ENCODE measurements at places on chromosomes 1 and 21.

DNA sequence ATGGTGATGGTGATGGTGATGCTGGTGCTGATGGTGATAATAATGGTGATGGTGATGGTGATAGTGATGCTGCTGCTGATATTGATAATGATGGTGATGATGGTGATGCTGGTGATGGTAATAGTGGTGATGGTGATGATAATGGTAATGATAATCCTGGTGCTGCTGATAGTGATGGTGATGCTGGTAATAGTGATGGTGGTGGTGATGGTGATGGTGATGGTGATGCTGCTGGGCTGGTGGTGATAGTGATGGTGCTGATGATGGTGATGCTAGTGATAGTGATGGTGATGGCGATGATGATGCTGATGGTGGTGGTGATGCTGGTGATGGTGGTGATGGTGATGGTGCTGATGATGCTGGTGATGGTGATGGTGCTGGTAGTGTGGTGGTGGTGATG, 58.4 kb upstream of the IGSF21 start:
- DNase-seq: no peak

GRCh38 chr1:156858555-156858956, 361 bp downstream of the INSRR start:
- DNase-seq: no peak

GRCh38 chr21:15204140-15204969, 139.6 kb upstream of the NRIP1 start:
- DNase-seq: no peak

GRCh38 chr1:243733670-243734307, 116.3 kb downstream of the AKT3 start:
- no peak for DNase-seq

- no peak for DNase-seq
These were observed 1.6 kb downstream of the MFAP2 start for GRCh38 chr1:16978567-16979474.

DNA sequence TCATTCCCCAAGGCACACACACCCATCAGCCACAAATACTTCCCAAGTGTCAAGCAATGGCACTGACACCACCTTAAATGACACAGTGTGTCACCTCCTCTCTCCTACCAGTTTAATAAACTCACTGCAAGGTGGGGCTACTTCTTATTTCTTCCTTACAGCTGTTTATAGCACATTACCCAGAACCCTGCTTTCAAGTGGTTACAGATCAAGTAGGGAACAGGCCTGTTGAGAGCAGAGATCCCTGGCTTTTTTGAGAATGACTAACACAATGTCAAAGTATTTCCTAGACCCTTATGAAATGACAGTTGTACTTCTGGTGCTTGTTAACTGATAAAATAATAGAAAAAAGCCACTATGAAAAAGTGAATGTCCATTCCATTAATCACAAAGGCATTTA, 19.8 kb downstream of the ZBTB17 start:
- DNase-seq: no peak

- no peak for DNase-seq
These were observed 50.8 kb downstream of the GPR137B start for GRCh38 chr1:236193184-236193583.

- DNase-seq: no peak
These were observed 95.5 kb upstream of the TARDBP start for GRCh38 chr1:10916991-10917390.

DNA sequence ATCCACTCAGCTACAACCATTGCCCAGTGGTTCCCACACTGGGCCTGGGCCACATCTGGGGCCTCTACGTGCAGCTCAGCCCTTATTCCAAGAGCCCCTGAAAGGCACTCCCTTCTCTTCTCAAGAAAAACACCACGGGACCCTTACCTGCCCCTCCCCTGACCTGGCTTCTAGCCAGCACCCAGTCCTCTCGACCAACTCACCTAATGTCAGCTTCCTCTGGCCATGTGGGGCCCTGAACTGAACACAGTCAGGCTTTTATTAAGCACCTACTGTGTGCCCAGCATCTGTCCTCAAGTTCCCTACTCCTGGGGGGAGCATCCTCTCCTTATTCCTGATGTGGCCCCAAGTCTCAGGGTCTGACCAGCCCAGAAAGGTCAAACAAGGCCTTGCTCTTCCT, 208.4 kb downstream of the MATN1 start:
- DNase-seq: no peak

DNA sequence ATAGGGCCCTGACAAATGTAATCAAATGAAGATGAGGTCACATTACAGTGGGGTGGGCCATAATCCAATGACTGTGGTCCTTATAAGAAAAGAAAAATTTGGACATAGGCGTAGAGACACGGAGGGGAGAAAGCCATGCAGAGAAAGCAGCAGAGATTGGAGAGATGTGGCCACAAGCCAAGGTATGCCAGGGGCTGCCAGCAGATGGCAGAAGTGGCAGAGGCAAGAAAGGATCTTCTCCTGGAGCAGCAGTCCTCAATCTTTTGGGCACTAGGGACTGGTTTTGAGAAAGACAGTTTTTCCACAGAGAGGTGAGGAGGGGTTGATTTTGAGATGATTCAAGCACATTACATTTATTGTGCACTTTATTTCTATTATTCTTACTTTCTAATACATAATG, 355.1 kb downstream of the NPHP4 start:
- no peak for DNase-seq

- no peak for DNase-seq
These were observed 44.1 kb upstream of the TSPAN2 start for GRCh38 chr1:115133440-115133839.

- DNase-seq: no peak
These were observed 25.1 kb upstream of the ARHGEF16 start for GRCh38 chr1:3429320-3429719.

DNA sequence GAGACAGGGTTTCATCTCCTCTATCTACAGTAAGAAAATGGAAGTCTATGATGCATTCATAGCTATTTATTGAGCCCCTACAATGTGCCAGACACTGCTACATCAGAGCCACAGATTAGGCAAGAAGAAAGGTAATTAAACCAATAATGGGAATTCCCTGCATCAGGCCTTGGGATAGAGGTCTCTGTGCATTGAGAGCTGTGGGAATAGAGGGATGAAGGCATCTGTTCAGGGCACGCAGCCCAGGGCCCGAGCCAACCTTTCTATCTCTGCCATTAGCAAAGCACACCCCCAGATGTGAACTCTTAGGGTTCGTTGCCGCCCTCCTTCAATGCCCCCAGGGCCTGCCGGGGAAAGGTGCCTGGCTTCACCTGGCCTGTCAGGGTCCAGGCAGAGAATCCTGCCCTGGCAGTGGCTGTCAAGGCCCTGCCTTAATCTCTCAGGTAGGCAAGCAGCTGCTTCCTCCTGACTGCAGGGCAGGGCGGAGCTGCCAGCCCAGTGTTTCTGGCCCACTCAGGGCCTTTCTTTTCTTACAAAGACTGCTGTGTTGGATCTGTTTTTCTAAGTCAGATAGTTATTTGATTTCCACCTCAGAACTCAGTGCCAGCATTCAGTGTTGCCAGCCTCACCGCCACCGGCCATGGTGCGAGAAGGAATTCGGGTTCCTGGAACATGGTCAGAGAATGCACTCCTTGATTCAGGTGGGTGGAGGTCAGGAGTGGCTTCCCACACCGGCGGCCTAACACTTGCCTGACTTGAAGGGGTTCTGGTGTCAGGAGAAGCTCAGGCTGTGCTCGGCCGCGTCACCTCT, 76.1 kb downstream of the PGM1 start:
- no peak for DNase-seq

DNA sequence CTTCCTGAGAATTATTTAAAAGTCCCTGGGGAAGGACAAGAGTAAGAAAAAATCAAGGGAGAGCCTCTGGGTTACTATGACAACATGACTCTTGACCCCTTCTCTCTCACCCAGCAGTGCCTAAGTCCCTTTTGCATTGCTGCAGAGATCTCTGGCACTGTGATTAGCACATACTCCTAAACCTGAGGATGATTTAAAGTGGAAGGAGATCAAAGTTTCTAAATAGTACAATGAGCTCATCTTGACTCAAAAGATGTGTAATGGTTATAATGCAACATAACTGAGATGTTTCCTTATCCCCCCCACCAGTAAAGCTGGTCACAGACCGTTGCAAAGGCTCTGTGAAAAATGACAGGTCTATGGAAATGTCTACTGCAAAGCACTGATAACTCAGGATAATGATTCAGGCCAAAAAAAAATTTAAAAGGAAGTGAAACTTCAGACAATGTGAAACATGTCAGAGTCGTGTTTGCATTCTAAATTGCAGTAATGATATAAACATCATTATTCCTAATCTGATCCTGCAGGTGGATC, 519.2 kb downstream of the KIF26B start:
- no peak for DNase-seq

DNA sequence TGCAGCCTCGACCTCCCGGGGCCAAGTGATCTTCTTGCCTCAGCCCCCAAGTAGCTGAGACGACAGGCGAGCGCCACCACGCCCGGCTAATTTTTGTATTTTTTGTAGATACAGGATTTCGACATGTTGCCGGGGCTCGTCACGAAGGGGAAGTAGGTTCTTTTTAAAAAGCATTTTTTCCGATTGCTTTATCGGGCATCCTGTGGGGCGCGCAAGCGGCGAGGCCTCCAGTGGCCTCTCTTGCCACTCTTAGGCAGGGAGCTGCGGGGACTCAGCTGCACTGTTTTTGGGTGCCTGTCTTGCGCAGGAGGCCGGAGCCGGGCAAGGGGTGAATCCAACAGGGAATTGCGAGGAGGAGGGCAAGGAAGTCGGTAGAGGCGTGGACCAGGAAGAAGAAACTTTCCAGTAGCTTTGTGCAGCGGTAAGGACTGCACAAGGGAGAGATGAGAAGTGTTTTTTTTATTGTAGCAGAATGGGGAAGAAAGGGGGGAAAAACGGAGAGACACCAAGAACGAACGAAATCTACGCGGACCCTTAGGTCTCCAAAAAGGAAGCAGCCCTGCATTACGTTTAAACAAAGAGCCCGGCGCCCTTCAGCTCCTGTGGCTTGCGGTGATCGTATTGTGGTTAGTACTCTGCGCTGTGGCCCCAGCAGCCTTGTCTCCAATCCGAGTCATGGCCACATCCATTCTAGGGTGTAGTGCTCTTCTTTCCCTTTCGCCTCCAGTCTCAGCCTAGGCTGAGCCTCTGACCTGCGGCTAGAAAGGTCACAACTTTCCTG, 164.8 kb downstream of the PPIAL4G start:
- peak; percentile 54 for DNase-seq

DNA sequence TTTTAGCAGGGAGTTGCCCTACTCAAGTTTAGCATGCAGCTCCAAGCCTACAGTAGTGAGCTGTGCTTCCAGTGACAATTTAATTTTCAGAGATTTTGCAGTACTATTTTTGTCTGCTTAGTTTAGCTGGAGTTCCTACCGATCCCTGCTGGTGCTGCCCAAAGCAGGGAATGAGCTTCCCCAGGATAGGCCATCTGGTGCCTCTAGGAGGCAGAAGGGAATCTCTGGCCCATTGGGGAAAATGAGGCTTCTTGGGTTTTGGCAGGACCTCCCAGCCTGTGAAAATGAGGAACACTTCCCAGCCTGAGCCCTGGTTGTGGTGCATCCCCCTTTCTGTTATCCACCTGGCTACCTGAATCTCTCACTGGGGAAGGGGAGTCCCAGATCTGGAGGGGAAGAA, 149.2 kb downstream of the RASAL2 start:
- DNase-seq: no peak

- no peak for DNase-seq
These were observed 23.3 kb upstream of the ARTN start for GRCh38 chr1:43910343-43910742.

GRCh38 chr21:32690085-32690484, 37.7 kb downstream of the SYNJ1 start:
- no peak for DNase-seq

- no peak for DNase-seq
These were observed 43.8 kb upstream of the KCTD3 start for GRCh38 chr1:215523128-215523861.

DNA sequence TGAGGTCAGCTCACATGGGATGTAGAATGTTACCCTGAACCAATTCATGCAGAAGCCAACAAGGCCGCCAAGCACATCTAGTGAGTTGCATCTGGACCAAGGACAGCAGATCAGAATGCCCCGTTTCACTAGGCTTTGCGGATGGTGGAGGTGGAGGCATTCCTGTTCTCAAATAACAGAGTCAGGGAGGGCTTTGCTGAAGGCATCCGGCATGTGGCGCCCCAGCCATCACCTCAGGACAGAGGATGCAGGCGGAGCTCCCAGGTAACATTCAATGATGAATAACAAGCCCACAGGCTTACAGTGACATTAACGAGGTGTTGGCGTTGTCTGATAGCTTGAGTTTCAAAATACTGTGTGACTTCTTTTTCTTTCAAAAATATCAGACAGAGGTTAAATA, 476.2 kb downstream of the CAMTA1 start:
- DNase-seq: no peak

- DNase-seq: no peak
These were observed 510.0 kb downstream of the USP25 start for GRCh38 chr21:16239659-16240265.

- DNase-seq: no peak
These were observed 258.4 kb downstream of the HLX start for GRCh38 chr1:221137666-221138065.

- no peak for DNase-seq
These were observed 198.8 kb upstream of the C8B start for GRCh38 chr1:57164584-57164983.

DNA sequence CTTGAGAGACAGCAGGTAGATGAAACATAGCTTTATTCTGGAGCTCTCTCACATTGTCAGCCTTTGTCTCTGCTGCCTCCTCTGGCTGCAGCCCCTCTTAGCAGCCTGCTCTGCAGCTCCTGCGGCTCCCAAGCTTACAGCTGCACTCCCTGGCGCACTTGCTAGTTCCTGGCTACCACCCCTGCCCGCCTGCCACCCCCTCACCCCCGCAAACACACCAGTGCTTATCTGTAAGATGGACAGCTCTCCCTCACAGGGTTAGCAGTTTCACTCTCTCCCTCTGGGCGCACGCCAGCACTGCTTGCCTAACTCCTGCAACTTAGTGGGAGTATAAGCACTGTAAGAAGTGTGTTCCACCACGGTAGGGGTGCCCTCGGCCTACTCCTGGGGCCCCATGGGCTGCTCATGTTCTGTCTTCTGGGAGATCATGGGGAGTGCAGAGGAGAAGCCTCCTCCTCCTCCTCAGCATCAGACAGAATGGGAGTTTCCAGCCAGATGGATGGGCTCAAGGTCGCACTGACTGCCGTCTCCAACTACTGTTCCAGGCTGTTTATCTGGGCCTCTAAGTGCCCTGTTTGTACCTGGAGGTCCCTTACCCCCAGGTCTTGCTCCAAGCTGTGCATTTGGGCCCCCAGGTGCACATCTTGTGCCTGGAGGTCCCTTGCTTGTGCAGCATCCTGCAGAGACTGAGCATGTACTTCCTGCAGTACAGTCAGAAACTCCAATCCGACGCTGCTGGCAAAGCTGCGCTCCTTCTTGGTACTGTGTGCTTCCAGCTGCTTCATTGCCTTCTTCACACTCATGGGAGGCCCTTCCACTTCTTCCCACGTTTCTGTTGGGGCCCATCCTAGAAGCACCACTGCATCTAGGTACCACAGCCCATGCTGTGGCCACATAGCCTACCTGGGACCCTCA, 1388.1 kb downstream of the AMY1C start:
- DNase-seq: no peak

Measured in stimulated activated CD4-positive, alpha-beta T cell treated with anti-CD3 and anti-CD28 coated beads, Interleukin-4, amount 100 ng/mL, for 24 hours (primary cell).